ENCODE measurements at places on chromosomes 3 and 15.

GRCh38 chr3:46029953-46030543, 2.8 kb upstream of the XCR1 start:
- no peak for ATAC-seq

DNA sequence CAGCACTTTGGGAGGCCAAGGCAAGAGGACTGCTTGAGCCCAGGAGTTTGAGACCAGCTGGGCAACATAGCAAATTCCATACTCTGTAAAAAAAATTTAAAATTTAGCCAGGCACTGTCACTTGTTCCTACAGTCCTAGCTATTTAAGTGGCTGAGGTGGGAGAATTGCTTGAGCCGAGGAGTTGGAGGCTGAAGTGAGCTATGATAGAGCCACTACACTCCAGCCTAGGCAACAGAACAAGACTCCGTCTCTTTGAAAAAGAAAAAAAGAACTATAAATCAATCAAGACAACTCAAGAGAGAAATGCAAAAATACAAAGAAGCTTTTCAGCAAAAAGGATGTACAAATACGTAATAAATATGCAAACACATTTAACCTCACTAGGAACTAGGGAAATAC, 78.8 kb downstream of the TJP1 start:
- ATAC-seq: no peak

GRCh38 chr15:78083687-78084448, 6.4 kb upstream of the TBC1D2B start:
- no peak for ATAC-seq

DNA sequence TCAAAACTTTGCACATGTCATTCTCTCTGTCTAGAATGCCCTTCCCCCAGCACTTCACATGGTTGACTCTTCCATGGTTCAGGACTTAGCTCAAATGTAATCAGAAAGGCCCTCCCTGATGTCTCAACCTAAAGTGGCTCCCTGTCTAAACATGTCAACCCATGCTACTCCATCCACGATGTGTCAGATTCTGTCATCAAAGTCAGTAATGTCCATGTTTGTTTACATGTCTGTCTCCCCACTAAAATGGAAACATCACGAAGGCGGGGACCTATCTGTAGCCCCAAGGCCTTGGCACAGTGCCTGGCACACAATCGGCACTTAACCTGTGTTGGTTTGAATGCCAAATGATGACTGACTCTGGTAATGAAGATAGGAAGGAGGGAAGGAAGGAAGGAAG, 20.8 kb upstream of the SNTN start:
- ATAC-seq: no peak

DNA sequence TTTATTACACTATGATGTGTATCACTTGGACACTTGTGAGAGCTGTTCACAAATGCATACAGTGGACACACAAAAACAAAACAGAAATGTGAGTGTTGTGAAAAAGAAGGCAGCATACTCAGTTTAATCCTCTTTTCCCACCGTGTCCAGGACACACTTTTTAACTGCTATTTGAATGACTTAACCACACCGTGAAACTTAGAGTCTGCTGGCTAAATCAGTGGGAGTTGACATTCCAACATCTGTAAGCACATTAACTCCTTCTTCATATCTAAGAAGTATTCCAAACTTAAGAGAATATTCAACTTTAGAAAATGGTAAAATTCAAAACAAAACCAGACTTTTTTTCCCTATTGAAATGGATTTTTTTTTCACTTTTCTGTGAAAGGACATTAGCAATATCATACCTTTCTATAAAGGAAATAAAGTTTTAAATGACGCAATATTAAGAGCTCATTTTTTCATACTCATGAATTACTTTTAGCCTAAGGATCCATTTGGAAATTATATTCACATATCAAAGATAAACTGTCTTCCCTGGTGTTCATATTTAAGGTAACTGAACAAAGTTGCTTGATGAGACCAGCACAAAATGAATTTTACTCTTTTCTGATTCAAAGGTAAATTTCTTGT, 316.6 kb downstream of the RBMS3 start:
- no peak for ATAC-seq

DNA sequence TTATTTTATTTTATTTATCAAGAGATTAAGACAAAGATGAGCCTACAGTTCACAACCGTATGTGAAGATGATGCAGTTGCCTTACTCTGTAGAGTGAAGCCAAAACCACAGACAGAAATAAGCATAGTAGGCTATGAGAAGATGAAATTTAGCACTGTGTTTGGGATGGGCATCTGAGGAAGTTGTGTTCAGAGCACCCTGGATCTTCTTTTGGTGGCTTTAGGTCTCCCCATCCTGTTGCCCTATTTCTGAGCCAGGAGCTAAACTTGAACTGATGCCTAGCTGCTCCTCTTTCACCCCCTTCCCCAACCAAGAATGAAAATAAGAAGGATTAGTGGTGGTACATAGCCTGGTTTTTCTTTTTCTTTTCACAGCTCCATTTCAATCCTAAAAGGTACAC, 328.1 kb upstream of the TBL1XR1 start:
- no peak for ATAC-seq

DNA sequence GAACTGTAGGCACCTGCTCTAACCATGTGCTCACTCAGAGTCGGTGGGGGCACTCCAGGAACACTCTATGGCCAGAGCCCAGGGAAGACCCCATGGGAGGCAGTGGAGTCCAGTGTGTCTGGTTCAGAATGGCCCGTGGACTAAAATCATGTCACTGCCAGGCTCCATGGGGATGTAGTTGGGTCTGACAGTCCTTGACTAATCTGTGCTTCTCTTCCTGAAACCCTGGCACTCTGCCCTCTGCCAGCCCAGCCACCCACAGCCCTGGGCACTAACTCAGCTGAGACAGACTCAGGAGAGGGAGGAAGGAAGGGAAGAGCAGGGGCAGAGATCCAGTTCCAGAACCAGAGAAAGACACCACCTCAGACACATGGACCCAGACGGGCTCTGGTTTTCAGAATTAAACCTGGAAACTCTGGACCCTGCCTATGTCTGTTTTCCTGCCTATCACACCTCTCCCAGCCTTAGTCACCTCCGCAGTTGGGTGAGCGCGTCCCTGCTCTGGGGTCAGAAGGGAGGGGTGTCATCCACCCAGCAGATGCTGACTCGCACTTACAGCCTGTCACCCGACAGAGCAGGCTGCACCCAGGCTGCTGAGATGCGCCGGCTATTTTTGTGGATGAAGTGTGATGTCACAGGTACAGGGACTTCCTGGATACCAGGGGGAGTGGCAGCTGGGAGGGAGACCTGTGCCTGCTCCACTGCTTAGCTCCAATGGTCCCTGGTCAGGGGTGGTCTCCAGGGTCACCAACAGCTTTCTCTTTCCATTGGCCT, 56.8 kb upstream of the INSYN1 start:
- ATAC-seq: no peak

DNA sequence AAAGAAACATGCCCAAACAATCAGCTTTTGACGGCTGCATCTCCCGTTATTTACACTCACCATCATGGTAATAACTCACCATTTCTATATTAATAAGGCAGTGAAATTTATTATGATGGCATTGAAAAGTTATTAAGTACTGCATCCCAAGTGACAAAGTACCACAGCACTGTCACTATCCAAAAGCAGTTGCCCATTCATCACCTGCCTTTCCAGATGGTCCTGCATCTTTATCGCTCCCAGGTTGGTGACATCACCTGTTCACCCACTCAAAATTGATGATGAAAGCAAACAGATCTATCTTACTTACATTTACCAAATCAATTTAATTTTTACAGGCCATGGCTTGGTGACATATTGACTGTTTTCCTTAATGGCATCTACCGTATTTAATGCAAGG, 299.0 kb downstream of the MECOM start:
- ATAC-seq: no peak

All from activated T-helper 17 cell treated with anti-CD3 and anti-CD28 coated beads, Interleukin-2, amount 50 U/mL, for 72 hours (primary cell).